ENCODE measurements at places on chromosomes 12 and 14. TPM values are rescaled to one million over a fixed set of nuclear protein-coding genes. Genes with fewer than 3 reads are reported as not detected.

The SPIC gene
- not detected for total RNA-seq

The CELA1 gene
- 0.29 TPM for total RNA-seq

The LAG3 gene
- 25.1 TPM for total RNA-seq

The DPY19L2 gene
- 1.1 TPM for total RNA-seq

- H3K4me3 ChIP-seq: no peak overlapping the region
- H3K27me3 ChIP-seq: peaks cover 18% of the 10 kb centered on the region
- H3K4me1 ChIP-seq: peaks cover 27% of the 10 kb centered on the region
- peak overlapping the region; percentile 11 for H3K27ac ChIP-seq
Measured at GRCh38 chr12:27498149-27498548, 25.9 kb upstream of the PPFIBP1 start.

GRCh38 chr14:104332634-104333270, 194.4 kb downstream of the KIF26A start:
- no peaks in the 10 kb centered on the region for H3K36me3 ChIP-seq
- DNase-seq: no peak

GRCh38 chr12:32230613-32230993, 124.0 kb downstream of the BICD1 start:
- H3K4me3 ChIP-seq: no peak overlapping the region
- H3K27me3 ChIP-seq: no peaks in the 10 kb centered on the region
- no peak for DNase-seq
- no peaks in the 10 kb centered on the region for H3K36me3 ChIP-seq

Data from activated naive CD4-positive, alpha-beta T cell treated with anti-CD3 and anti-CD28 coated beads for 36 hours (primary cell).